ENCODE measurements at places on chromosomes 16 and 17. TPM values are rescaled to one million over a fixed set of nuclear protein-coding genes. Genes with fewer than 3 reads are reported as not detected.

RNF222 gene
- total RNA-seq: not detected

CACNG5 gene
- total RNA-seq: not detected

CENPN gene
- 8.4 TPM for total RNA-seq

FBXL16 gene
- total RNA-seq: 3.6 TPM

CD300LG gene
- total RNA-seq: 0.81 TPM

STH gene
- not detected for total RNA-seq

TBC1D3G gene
- total RNA-seq: not detected

CACNG1 gene
- not detected for total RNA-seq

NT5M gene
- total RNA-seq: 1.9 TPM

TPSD1 gene
- total RNA-seq: 9.4 TPM

PCGF2 gene
- 59.1 TPM for total RNA-seq

KARS1 gene
- 90.5 TPM for total RNA-seq

TXNDC17 gene
- 44.6 TPM for total RNA-seq
